Activated naive CD8-positive, alpha-beta T cell treated with anti-CD3 and anti-CD28 coated beads for 36 hours (primary cell): ENCODE measurements at places on chromosomes 11 and 22. TPM values are rescaled to one million over a fixed set of nuclear protein-coding genes. Genes with fewer than 3 reads are reported as not detected.
A peak's percentile ranks its signal among the peaks of the same experiment; 100 is the strongest.

- H3K27me3 ChIP-seq, result no peaks in the 10 kb centered on the region
- peak overlapping the region; percentile 100 for H3K4me3 ChIP-seq
- H3K36me3 ChIP-seq, result peaks cover 47% of the 10 kb centered on the region
- no peak for DNase-seq
- H3K27ac ChIP-seq, result peak overlapping the region; percentile 84
- peaks cover 49% of the 10 kb centered on the region for H3K4me1 ChIP-seq
Measured at GRCh38 chr22:46761017-46761416, 1.4 kb upstream of the TBC1D22A start.

TSSK2 gene
- total RNA-seq, result not detected

TUB gene
- total RNA-seq, result 0.34 TPM

MUC2 gene
- total RNA-seq, result not detected

GRCh38 chr11:94835594-94835927 lies 67.4 kb downstream of the AMOTL1 start:
- H3K27ac ChIP-seq, result no peak overlapping the region
- H3K36me3 ChIP-seq, result no peaks in the 10 kb centered on the region
- no peak overlapping the region for H3K4me3 ChIP-seq
- H3K4me1 ChIP-seq, result no peaks in the 10 kb centered on the region
- no peak for DNase-seq

C11orf16 gene
- total RNA-seq, result not detected

CDON gene
- 2.0 TPM for total RNA-seq

P2RY6 gene
- not detected for total RNA-seq
